ENCODE measurements at places on chromosomes 7 and 10.

GRCh38 chr7:155191137-155191536 lies 106.5 kb upstream of the INSIG1 start:
- DNase-seq: no peak

DNA sequence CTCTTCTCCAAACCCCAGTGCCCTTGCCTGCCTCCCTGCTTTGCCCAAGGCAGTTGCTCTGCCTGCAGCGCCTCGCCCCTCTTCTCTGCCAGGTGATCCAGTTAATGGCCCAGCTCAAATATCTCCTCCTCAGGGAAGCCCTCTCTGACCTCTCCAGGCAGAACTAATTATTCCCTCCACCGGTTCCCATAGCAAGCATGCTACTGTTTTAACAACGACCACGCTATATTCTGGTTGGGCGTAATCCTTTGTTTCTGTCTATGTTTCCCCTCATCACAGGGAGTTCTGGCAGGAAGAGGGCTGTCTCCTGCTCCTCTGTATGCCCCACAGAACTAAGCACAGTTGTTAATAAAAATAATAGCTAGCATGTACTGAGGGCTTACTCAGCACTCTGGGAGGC lies 36.8 kb upstream of the R3HCC1L start:
- no peak for DNase-seq

GRCh38 chr7:50826371-50827172 lies 43.9 kb upstream of the GRB10 start:
- peak; percentile 62 for DNase-seq

- DNase-seq: no peak
Measured at GRCh38 chr10:52517012-52517411, 202.9 kb downstream of the DKK1 start.

- DNase-seq: no peak
Measured at GRCh38 chr10:77380191-77380590, 257.4 kb downstream of the KCNMA1 start.

GRCh38 chr10:78802866-78803265 lies 265.9 kb upstream of the ZMIZ1 start:
- peak; percentile 20 for DNase-seq

GRCh38 chr7:140315498-140316164 lies 82.7 kb downstream of the SLC37A3 start:
- no peak for DNase-seq

DNA sequence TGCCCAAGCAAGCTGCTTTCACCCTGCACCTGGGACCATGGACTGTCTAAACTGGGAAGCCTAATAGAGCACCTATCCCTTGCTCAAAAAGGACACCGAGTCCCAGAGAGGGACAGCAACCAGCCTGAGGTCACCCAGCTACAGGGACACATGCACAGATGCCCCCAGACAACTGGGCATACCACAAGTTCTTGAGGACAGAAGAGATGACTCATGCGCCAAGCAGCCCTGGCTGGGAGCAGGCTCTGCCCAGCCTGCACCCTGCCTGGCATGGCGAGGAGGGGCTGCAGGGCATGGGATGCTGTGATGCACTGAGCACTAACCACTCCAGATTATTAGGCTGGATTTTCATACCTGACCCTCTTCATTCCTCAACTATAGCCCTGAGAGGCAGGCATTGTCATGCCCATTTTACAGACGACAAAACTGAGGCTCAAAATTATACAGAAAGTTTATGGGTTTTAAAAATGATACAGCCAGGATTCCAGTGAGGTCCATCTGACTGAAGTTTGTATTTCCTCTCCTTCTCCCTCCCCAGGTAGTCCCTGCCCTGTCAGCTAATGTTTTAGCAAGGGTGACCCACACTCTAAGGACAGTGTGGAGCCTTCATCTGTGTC lies 289.3 kb upstream of the ZMIZ1 start:
- no peak for DNase-seq

DNA sequence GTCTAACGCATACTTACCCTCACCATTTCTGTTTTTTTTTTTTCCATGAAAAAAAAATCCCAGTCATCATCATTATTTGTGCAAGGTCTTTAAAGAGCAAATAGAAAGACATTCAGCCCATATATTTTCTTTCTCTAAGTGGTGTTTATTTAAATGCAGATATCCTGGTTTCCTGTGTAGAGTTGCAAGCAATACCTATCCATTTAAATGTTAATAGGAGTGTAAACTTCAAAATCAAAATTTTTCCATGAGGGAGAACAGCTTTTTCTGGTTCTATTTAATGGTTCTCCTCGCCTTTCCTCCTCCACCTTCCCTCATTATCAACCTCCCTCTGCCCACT lies 120.1 kb upstream of the AGK start:
- no peak for DNase-seq

GRCh38 chr10:130340816-130341215 lies 204.6 kb downstream of the GLRX3 start:
- no peak for DNase-seq

DNA sequence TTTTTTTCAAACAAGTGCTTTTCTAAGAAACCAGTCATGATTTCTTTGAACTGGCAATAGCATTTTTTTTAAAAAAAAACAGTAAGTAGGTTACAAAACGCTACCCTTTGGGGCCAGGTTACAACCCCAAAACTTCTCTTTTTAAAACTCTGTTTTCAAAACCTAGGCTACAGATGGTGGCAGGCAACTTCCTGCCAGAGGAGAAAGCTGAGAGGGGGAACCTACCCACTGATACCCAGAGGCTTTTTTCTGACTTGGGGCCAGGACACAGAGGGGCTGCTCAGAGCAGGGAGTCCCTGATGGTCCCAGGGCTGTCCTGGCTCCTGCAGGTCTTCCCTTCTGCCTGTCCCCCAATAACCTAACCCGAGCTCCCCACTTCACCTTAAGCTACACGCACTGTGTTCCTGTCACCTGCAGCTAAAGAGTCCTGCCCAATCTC lies 6.9 kb downstream of the STN1 start:
- DNase-seq: no peak

- no peak for DNase-seq
Measured at GRCh38 chr10:78222096-78222790, 188.6 kb downstream of the RPS24 start.

DNA sequence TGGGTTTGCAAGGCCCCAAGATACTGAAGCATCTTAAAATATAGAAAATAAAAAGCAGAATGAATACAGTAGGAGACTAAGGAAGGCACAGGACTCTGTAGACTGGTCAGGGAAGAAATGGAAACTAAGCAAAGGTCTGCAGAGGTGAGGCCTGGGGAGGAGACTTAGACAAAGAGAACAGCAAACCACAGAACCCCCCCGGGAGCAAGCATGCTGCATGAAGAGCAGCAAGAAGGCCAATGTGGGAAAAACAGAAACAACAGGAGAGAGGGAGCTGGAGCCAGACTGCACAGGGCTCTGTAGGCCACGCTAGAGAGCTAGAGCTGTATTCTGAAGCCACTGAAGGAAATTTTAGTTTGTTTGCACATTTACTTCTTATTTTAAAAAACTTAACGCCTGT lies 45.7 kb upstream of the ARID5B start:
- peak; percentile 26 for DNase-seq

GRCh38 chr7:2968616-2969397 lies 74.9 kb downstream of the CARD11 start:
- DNase-seq: no peak

DNA sequence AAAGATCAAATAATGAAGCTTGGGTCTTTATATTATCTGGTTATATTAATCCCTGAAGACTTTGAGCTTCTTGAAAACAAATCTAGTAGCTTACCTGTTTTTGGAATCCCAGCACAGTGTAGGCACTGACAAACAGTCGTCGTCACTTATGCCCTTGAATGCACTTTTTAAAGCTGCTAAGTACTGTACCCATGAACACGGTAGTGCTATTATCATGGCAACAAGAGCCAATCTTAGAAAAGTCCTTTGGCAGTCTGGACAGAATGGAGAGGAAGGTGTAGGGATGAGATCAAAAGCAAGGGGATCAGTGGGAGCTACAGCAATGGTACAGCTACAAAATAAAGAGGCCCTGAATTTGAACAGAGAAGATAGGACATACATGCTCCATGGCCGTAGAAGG lies 9.4 kb downstream of the SLC25A13 start:
- DNase-seq: no peak

DNA sequence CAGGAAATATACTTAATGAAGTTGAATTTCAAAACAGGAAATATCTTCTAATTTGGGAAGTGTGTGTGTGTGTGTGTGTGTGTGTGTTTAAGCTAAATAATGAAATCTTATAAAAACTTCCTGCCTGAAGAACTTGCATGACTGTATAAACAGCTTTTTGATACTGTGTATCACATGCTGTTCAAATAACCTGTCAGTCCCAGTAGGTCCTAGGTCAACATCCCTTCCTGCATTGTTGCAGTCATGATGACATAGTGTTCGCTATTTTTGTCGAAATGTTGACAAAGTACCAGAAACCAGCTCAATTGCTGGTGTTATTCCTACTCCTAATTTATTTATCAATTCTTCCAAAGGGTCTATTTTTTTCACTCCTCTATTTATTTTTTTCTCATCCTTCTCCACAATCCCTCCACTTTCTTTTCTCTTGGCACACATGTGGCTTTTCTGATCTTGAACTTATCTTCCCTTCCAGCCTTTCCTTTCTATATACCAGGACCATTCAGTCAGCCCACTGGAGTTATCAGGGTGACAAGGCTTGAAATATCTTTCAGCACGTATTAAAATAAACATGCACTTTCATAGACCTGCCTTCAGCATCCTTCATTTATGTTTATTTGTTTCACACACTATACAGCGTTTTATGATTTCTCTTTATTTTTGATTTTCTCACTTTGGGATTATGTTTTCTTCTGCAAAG lies 115.8 kb downstream of the PLXDC2 start:
- DNase-seq: no peak

- DNase-seq: no peak
Measured at GRCh38 chr10:27865221-27865635, 119.6 kb upstream of the MKX start.

- no peak for DNase-seq
Measured at GRCh38 chr10:12925845-12926244, 75.7 kb downstream of the CCDC3 start.

- no peak for DNase-seq
Measured at GRCh38 chr7:50783801-50784507, 1.3 kb upstream of the GRB10 start.

- DNase-seq: no peak
Measured at GRCh38 chr10:31001740-31002139, 29.9 kb downstream of the ZNF438 start.

- DNase-seq: no peak
Measured at GRCh38 chr10:114307731-114308130, 68.7 kb downstream of the VWA2 start.

DNA sequence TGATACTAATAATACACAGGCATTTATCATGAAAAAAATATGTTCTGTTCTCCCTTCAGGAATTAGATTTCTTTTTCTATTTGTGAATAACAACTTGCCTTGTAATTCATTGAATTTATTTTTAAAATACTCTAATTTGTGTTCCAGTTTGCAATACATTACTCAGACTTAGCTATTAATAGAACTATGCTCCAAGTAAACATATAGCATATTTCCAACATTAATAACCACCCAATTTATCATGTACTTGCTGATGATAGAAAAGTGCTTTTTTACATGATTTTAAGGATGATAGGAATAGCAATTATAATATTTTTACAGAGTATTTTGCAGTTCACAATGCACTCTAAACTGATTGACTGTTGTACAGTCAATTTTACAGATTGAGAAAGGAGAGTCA lies 338.8 kb upstream of the SEMA3D start:
- DNase-seq: no peak

- no peak for DNase-seq
Measured at GRCh38 chr7:158374146-158374545, 213.5 kb downstream of the PTPRN2 start.

GRCh38 chr10:1600861-1601260 lies 136.5 kb downstream of the ADARB2 start:
- no peak for DNase-seq

GRCh38 chr10:100612601-100613595 lies 77.2 kb downstream of the HIF1AN start:
- no peak for DNase-seq

DNA sequence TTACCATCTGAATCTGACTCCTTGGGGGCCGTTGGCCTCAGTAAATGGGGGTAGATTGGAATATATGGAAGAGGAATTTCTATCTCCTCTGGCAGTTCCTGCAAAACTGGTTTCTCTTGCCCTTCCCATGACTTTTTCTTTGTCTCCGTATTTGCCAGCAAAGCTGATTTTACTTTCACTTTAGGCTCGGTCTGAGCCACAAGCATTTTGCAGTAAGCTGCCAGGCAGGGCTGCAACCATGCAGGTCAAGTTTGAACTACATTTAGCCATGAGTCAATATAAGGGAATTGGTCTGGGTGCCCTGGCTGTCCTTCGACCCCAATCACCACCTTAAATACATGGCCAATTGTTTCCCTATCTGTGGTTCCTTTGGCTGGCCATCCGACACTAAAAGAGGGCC lies 104.3 kb downstream of the TRIM24 start:
- DNase-seq: no peak

- DNase-seq: no peak
Measured at GRCh38 chr7:31853380-31853779, 166.4 kb downstream of the PPP1R17 start.

DNA sequence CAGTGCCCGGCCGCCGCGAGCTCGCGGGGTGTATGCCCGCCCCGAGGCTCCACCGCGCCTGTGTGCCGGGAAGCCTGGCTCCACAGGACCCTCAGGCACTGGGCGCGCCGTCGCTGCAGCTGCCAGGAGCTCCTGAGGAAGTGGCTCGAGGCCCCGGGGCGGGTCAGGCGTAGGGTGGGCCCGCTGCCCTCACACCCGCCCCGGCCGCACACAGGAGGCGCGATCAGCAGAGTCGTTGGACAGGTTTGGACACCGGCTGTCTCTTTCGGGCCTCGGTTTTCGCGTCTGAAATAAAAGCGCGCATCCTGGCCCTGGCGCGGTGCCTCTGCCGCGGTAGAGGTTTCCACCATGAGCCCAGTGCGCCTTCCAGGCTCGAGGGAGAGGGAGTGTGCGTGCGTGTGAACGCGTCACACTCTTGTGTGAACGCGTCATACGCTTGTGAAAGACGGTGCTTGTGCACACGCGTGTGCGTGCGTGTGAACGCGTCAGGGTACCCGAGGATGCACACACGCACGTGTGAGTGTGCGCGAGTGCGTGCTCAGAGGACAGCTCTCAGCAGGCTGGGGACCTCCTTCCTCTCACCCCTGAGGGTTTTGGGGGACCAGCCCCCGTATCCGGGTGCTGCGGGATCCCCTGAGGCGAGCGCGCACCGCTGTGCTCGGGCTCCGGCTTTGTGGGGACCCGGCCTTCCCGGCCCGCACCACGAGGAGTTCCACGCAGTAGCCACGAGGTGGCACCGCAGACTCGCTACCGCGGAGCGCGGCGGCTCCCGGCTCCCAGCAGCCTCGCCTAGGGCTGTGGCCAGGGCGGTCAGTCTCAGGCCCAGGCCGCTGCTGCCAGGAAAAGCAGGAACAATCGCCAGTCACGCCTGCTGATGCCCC lies 83.8 kb downstream of the BMS1 start:
- DNase-seq: peak; percentile 15

DNA sequence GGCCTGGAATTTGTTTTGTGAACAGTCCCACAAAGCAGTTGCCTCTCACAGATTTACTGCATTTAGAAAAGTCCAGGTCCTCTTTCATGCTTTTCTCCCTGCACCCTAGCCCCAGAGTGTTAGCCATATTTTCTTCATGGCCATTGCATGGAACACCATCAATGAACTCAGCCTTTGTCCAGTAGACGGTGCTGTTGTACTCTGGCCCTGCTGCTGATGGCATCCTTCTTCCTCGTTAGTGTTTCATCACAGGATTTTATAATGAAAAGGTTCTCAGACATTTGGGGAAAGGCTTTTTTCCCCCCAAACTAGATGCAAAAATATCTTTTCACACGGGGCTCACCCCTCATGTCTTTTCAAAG lies 93.0 kb upstream of the SLC25A13 start:
- no peak for DNase-seq

- DNase-seq: no peak
Measured at GRCh38 chr7:79300573-79300972, 152.9 kb downstream of the MAGI2 start.

All from skeletal muscle cell (primary cell).